ENCODE measurements at places on chromosomes 12 and 14.

DNA sequence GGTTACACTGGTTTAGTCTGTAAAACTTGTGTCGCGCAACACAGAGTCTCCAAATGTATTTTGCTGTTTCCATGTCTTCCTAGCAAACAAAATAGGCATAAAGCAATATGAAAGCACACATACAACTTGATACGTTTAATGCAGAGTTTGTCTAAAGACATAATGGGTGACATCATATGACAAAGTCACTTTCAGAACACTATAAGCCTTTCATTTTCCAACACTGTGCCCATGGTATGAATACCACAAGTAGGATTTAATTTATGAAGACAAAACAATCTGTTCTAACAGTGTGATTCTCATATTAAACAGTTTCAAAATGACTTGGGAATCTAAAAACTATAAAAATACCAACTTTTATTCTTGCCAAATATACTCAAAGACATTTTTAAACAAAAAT is 58.4 kb downstream of the PTPN21 start:
- DNase-seq = no peak

DNA sequence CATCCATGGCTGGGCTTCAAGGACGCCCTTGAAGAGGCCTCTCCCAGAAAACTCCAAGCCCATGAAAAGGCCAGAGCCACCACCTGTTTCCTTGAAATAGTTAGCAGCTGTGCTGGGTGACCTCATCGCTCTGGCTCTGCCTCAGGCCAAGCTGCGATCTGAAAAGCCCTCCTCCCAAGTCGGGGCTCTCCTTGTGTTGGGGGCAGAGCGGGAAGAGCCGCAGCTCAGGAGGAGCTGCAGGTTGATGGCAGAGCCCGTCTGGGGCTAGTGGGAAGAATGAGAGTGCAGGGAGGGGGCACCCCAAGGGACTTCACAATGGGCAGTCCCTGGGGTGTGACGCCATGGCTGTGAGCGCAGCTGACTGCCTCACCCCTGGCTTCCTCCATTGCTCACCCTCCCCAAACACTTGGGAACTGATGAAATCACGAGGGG is 50.0 kb upstream of the STON2 start:
- no peak for DNase-seq

DNA sequence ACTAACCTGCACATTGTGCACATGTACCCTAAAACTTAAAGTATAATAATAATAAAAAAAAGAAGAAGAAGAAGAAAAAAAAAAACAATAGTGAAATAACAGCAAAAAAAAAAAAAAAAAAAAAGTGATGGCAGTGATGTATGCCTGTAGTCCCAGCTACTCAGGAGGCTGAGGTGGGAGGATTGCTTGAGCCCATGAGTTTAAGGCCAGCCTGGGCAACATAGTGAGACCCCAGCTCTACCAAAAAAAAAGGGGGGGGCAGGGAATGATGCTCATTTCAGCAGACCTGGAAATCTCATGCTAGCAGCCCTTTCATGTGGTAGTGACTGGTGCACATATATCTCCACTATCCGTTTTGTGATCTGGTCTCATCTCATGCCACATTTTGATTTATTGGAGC is 20.8 kb downstream of the TRAFD1 start:
- DNase-seq = no peak

GRCh38 chr14:101109981-101110728 is 206.6 kb upstream of the RTL1 start:
- no peak for DNase-seq

DNA sequence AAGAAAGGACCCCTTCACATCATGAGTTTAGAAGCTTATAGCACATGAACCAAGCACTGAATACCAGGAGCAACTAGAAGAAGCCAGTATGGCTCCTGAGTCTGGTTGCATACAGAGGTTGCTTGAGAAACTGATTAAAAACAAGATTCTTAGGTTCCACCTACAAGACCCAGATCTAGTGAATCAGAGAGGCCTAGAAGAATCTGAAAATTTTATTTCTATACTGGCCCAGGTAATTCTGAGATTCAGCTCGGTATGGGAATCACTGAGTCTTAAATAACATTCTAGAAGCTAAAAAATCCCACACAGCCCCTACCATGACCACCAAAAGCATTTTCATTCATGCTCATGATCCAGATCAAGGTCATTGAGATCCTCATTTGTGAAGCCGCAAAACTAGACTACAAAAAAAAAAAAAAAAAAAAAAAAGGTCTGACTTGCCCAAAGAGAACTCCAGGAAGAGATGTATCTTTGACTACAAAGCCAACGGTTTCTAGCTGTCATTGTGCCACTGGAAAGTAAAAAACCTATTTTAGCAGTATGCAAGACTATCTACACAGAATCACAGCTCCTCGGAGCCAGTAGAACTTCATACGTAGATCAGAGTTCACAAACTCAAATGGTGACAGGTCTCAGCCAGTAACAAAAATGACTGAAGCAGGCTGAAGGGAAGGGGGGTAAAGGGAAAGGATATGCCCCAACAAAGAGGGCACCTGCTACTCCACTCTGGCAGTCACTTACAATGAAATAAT is 168.4 kb upstream of the EGLN3 start:
- no peak for DNase-seq

GRCh38 chr12:18753481-18754123 is 15.7 kb downstream of the CAPZA3 start:
- no peak for DNase-seq

DNA sequence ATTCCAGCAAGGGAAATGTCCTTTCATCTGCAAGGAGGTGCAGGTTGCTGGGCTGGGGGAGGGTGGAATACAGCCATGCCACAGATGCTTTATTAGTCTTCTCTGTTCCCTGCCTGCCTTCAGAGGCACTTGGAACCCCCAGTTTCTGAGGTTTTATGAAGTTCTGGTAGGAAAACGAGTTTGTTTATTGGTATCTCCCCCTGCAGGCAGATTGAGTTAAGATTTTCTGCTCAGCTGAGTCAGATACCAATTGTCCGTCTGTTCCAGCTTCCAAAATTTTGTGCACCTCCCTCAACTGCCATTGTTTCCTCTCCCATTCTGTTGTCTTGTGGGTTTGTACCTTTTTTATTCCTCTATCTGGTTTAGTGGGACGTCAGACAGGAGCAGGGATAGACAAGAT is 155.6 kb downstream of the ETV6 start:
- no peak for DNase-seq

DNA sequence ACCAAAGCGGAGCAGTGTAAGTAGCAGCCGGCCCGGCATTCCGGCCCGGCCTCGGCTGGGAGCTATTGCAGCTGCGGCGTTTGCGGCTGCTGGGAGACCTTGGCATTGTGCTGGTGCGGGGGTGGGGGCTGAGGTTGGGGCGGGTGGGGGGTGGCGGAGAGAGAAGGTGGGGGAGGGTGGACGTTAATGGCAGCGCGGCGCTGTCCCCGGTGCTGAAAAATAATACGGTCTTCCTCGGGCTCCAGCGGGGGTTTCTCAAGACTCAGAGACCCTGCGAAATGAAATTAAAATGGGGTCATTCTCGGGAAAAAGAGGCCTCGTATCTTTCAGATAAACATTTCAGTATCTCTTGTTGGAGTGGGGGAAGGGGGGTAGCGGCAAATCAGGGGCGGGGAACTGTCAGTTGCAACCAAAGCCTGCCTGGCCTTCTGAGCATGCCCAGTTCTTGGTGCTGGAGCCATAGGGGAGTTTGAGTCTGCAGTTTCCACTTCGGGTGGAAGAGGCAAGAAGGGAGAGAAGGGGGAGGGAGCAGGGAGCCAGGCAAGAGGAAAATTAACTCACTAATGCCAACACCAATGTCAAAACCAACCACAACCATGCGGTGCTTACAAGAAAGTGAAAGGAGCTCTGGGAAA is 414 bp downstream of the UNC79 start:
- DNase-seq = no peak

- no peak for DNase-seq
Observed at GRCh38 chr12:113724794-113725556, 241.2 kb downstream of the RBM19 start.

Measured in stimulated activated CD8-positive, alpha-beta memory T cell treated with anti-CD3 and anti-CD28 coated beads, Interleukin-7, amount 100 ng/mL, for 1 hour (primary cell).